ENCODE measurements at places on chromosomes 4 and X.

DNA sequence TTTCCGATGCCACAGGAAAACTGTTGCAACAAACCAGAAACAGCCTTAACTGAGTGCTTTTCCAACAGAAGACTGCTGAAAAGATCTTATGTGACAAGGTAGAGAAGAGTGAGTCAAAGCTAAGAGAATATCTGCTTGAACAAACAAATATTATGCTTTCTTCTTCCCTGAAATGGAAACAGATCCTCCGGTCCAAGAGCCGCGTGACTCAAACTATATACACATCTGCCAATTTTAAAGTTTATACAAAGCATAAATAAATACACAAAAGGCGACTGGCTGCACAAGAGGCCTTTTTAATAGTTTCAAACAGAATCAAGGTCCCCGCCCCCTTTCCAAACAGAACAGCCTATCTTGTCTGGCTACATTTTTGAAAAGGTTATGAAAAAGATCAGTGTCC lies 329.7 kb upstream of the F9 start:
- DNase-seq = no peak

- no peak for DNase-seq
Measured at GRCh38 chr4:140125374-140125773, 28.6 kb downstream of the MAML3 start.

DNA sequence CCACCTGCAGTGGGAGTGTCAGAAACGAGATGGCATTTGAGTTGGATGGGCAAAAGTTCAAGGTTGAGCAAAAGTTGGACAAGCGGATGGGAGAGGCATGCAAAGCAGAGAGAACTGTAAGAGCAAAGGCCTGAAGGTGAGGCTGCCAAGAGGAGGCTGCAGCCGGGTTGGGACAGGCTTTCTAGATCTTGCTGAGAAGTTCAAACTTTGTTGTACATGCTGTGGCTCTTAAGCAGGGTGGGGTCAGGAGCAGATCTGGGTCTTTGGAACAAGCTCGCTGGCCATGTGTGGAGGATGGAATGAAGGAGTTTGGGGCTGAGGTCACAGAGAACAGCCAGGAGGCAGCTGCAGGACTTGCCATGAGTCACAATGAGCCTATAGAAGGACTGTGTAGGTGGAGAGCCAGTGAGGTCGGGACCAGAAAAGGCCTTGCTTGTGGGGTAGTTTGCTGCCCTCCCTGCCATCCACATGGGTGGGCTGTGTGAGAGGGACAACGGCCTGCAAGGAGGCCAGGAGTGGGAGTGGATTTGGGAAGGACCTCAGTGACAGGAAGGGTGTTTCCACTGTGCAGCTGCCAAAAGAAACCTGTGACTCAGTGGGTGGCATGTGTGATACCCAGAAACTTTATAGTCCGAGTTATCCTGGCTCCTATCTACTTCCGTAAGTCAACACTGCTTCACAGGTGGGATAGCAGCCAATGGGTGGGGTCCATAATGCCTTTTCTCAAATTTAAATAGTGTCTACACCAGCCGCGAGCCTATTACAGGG lies 210.4 kb downstream of the MID1IP1 start:
- no peak for DNase-seq

DNA sequence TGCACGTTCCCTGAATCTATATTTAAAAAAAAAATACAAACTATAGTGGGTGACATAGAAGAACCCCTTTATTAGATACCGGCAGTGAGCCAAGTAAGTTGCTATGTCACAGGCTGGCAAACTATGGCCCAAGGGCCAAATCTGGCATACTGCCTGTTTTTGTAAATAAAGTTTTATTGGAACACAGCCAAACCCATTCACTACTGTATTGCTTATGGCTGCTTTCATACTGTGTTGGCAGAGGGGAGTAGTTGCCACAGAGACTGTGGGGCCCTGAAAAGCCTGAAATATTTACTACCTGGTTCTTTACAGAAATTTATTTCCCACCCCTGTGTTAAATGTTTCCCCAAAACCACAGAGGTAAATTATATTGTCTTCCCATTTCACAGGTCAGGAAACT lies 71.2 kb upstream of the EGFL6 start:
- no peak for DNase-seq

DNA sequence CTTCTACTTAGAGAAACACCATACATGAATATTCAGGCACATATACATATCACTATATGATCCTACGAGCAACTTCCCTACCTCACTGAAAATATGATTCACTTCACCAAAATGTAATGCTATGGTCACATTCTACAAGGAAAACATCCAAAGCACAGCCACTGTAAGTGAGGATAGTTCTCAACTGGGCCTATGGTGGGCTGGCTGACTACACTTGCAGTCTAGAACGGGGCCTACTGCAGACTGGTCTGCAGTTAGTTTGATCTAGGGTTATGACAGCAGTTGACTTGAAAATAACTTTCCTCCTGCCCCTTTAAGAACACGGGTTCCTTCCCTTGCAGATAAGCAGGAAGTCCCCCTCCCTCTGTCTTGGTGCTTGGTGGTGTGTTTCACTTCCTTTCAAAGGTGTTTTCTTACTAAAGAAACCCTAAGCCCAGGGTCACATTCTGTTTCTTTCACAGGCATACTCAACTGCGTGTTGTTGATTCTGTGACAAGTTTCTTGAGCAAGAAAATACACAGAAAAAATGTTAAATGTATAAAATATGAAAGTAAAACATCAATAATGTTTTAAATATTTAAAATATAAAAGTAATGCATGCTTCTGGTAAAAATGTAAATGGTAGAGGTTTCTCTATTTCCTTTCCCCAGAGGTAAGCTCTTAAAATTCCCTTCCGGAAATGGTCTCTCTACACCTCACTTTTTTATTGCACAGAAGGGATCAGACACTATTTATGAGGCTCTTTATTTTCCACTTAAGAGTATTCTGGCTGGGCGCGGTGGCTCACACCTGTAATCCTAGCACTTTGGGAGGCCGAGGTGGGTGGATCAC lies 18.0 kb upstream of the TMSB4X start:
- DNase-seq = no peak

- no peak for DNase-seq
Measured at GRCh38 chr4:129420637-129421036, 324.7 kb downstream of the C4orf33 start.

DNA sequence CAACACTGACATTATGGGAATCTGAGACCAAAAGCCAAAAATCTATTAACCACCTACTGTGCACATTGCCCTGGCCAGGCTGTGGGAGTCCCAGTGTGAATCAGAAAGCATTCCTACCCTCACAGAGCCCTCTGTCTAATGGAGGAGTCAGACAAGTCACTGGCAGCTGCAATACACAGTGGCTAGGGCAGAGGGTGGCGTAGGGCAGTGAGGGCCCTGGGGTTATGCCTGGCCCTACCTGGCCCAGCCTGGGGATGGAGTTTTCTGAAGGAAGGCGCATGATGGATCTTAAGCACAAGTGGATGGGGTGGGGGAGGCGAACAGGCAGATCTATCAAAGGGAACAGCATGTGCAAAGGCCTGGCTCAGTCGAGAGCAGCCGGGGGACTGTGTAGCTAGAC lies 10.8 kb downstream of the JAKMIP1 start:
- no peak for DNase-seq

- DNase-seq = no peak
Measured at GRCh38 chr4:168712316-168712890, 215.6 kb downstream of the PALLD start.

- DNase-seq = no peak
Measured at GRCh38 chr4:141247430-141247780, 26.7 kb downstream of the ZNF330 start.

- no peak for DNase-seq
Measured at GRCh38 chrX:31374786-31375185, 302.9 kb upstream of the FTHL17 start.

DNA sequence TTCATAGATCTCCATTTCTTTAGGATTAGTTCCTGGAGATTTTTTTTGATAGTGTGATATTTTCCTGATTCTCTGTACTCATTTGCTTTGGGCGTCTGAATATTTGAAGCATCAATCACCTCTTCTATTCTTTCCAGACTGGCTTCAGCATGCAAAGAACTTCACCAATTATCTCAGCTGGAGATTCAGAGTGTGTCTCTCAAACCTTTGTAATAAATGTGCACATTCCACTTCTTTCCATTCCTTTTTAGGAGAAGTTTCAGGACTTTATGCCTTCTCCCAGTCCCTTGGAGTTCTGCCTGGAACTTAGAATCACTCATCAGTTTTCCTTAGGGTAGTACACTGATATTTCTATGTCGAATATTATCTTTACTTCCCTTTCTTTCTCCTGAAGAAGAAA lies 334.8 kb downstream of the TEX13C start:
- no peak for DNase-seq

All from breast epithelium (tissue), 4 donors.